ENCODE measurements at places on chromosomes 7 and 10. TPM values are rescaled to one million over a fixed set of nuclear protein-coding genes. Genes with fewer than 3 reads are reported as not detected.
A peak's percentile ranks its signal among the peaks of the same experiment; 100 is the strongest.

KCNIP2 gene
- total RNA-seq, result 5.9 TPM

DNA sequence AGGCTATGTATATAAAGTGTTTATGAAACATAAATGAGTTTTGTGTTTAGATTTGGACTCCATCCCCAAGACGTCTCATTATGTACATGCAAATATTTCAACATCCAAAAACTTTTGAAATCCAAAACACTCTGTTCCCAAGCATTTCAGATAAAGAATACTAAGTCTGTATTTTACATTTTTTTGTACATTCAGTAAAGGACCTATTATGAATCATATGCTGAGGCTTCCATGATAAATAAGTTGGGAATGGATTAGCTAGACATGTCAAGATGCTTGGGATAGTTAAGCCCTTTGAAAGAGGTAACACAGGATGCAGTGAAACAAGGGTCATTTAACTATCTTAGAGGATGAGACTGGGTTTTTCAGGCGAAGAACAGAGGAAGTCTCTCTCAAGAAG is 262.9 kb downstream of the SNX13 start:
- DNase-seq, result no peak

- DNase-seq, result peak; percentile 74
These were observed 90.7 kb upstream of the LRRC4 start for GRCh38 chr7:128121711-128122530.

DNA sequence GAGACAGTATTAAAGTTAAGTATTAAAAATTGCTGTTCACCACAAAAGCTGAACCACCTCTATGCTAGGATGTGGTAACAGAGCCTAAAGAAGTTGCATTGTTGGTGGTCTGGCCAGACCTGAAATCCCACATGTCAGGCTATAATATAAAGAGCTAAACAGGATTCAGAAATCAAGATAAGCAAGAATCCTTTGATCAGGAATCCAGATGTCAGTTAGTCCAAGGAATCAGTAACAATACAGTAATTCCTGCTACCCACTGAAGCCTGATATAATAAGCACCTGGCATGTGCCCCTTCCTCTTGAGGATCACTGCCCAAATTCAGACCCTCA is 48.9 kb downstream of the ZNF277 start:
- no peak for DNase-seq

- DNase-seq, result no peak
These were observed 53.4 kb downstream of the FOXL3 start for GRCh38 chr7:343227-343822.

SH2D4B gene
- not detected for total RNA-seq

DNA sequence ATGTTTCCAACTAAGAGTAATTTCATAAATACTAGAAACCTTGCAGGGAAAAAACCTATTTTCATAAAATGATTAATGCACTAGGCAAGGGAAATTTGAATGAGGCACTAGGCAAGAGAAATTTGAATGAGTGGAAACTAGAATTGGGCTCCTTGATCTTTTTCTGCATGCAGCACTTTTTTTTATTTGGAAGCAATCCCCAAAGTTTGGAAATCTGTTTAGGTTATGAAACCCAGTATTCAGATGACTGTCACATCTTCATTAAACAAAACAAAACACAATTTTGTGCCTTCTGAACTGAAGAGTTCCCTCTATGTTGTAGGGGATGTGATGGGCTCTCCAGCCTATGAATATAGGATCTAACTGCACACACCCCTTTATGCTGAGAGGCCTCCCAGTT is 201.9 kb downstream of the BAMBI start:
- no peak for DNase-seq

- DNase-seq, result no peak
These were observed 28.4 kb downstream of the GALNTL5 start for GRCh38 chr7:151984612-151985011.

DNA sequence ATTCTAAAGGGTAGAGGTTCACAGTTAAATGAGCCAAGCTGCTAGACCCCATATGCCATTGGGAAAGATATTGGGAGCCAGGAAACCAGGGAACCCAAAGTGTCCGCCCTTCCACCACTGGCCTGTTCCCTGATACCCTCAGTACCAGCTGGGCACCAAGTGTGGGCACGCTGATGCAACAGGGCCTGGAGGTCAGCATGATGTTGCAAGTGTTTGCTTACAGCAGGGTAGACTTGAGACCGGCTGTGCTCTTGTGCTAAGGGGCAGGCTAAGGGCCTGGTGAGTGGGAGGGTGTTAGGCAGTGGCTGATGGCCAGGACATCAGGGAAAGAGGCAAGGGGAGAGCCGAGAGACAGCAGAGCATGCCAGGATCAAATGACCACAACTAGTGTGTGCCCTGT is 21.0 kb upstream of the MYL7 start:
- no peak for DNase-seq

LRRC17 gene
- 2.9 TPM for total RNA-seq

DNA sequence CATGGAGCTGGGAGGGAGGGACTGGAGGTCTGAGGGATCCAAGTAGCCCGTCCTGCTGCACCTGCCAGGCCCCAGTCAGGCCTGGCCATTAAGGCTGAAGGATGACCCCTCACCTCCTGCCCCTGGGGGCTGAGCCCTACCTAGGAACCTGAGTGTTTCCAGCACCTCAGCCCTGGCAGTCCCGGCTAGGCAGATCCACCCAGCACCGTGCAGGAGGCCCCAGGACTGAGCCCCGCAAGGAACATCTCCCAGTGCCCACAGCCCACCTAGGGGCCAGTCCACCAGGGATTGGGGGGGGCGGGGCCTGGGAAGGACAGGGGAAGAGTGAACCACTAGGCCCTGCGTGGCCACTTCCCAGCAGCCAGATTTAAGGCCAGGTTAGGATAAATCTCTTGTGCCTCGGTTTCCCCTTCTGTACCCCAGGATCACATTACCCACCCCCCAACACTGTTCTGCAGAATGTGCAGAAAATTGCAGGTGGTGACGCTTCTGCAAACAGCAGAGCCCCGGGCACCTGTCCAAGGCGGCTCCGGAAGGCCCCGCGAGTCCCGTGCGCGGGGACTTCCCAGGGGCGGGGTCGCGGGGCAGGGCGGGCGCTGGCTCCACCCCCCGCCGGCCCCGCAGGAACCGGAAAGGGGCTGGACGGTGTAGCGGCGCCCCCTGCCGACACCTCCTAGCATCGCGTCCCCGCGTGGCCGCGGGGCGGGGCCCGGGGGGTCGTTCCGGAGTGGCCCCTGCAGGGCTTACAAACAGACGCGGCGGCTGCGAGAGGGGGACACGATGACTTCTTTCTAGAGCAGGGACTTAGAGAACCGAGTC is 55.9 kb downstream of the PWWP2B start:
- DNase-seq, result no peak

GRCh38 chr10:101114646-101115045 is 16.5 kb upstream of the TLX1 start:
- no peak for DNase-seq

CHAT gene
- not detected for total RNA-seq

DNA sequence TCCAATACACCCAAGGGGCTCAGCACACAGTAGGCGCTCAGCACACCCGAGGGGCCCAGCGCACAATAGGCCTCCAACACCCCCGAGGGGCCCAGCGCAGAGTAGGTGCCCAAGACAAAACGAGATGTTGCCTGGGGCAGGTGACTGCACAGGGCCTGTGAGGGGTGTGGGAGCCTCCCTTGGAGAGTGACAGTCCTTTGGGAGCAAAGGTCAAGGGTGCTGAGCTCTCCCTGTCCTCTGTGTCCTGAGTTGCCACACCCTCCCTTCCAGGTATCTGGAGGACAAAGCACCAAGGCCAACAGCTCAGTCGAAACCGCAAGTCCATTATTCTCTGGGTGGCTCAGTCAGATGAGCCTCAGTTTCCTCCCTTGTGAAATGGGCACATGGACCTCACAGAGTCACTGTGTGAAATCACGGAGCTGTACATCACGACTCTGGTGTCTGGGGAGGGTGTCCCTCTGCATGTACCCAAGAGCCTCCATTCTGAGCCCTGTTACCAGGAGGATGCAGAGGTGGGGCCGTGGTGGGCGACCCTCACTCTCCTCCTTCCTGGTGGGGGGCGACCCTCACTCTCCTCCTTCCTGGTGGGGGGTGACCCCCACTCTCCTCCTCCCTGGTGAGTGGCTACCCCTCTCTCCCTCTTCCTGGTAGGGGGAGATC is 81.3 kb downstream of the FOXL3 start:
- DNase-seq, result no peak

GRCh38 chr7:134940729-134941128 is 45.6 kb upstream of the AGBL3 start:
- no peak for DNase-seq

CCDC146 gene
- total RNA-seq, result 20.6 TPM

GRCh38 chr10:13717936-13718772 is 131.4 kb downstream of the PRPF18 start:
- DNase-seq, result no peak

- no peak for DNase-seq
These were observed 159.4 kb upstream of the AHR start for GRCh38 chr7:17139081-17139480.

TRIM8 gene
- total RNA-seq, result 126 TPM

ANKRD1 gene
- total RNA-seq, result not detected

ITPRID1 gene
- total RNA-seq, result not detected

- no peak for DNase-seq
These were observed 97.7 kb upstream of the PCBD1 start for GRCh38 chr10:70985824-70986622.

- DNase-seq, result no peak
These were observed 2.2 kb downstream of the TRIL start for GRCh38 chr7:28955718-28956607.

- no peak for DNase-seq
These were observed 18.2 kb downstream of the BAG3 start for GRCh38 chr10:119669331-119669730.

SYCE1 gene
- total RNA-seq, result not detected

DNA sequence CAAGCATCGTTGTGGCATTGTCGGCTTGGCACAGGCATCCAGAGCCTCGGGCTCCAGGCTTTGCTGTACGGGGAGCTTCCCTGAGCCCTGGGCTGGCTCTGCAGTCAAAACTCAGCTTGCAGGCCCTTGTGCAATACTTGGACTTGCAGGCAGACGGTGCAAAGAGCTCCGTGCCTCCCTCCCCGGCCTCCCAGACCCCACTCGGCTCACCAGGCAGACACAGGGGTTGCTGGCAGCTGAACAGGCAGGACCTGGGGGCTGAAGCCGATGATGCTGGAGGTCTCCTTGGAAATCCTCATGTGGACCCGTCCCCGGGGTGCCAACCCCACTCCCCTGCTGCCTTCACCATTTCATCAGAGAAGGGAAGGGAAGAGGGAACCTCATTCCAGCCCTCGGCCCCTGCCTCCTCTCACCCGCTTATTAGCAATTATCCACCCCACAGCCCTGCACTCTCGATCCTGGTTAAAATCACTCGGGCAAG is 59.6 kb upstream of the GNA12 start:
- no peak for DNase-seq

DNA sequence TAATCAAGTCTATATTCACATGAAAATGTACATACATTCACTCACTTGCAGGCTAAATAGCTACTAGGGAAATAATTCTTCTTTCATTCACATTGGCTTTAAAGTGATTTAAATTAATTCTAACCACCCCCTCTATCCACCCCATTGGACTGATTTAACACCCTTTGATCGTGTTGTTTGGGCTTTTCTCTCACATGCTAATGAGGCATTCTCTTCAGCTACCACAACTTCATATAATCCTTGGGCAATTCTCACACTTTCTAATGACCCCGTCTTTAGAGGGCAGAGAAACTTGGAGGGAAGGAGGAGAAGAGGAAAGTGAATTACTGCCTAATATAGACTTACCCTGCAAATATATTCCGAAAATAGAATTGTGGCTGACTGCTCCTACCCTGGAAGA is 24.6 kb downstream of the GRM3 start:
- no peak for DNase-seq

- DNase-seq, result no peak
These were observed 33.3 kb downstream of the MTERF1 start for GRCh38 chr7:91847231-91847630.

- no peak for DNase-seq
These were observed 6.4 kb downstream of the GCK start for GRCh38 chr7:44182827-44183226.

NAT16 gene
- not detected for total RNA-seq

- no peak for DNase-seq
These were observed 5.0 kb upstream of the ANKRD61 start for GRCh38 chr7:6026011-6026819.

AKR1B1 gene
- 79.1 TPM for total RNA-seq

GRCh38 chr7:42720991-42721796 is 190.7 kb downstream of the C7orf25 start:
- DNase-seq, result no peak

- no peak for DNase-seq
These were observed 42.4 kb downstream of the TNS3 start for GRCh38 chr7:47539398-47540052.

GRCh38 chr10:111539246-111539645 is 462.4 kb downstream of the ADRA2A start:
- no peak for DNase-seq

DNA sequence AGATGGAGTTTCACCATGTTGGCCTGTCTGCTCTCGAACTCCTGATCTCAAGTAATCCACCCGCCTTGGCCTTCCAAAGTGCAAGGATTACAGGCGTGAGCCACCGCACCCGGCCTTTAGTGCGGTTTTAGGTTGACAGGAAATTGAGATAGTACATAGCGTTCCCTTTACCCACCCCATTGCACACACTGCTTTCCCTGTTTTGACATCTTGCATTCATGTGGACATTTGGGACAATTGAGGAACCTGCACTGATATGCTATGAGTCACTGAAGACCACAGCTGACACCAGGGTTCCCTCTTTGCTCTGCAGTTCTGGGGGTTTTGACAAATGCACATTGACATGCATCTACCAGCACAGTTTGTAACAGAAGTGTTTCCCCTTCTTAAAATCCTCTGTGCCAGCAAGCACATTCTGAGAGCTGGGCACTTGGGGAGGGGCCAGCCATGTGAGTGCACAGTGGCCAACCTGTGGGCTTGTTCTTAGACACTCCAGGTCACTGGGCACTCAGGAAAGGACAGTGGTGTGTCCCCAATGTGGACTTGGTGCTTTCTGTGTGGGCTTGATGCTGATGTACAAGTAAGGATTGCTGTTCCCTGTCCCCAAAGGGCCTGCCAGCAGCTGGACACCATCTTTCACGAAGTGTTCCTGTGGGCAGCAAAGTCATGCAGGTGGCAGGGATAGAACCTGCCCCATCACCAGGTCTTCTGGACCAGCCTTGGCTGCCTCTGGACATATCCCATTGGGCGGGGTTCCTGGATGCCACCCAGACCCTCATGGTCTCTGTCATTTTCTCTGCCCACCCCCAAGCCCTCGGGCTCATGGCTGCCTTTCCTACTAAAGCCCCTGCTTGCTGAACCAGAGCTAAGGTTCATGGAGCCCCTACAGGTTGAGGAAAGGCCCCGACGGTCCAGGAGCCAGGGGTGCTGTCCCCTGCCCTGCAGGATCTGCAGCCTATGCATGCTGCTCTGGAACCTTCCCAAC is 579.8 kb downstream of the GLRX3 start:
- DNase-seq, result no peak

GRCh38 chr10:103696411-103697145 is 158.8 kb downstream of the SH3PXD2A start:
- no peak for DNase-seq
